ENCODE measurements at places on chromosomes 1 and 21.

GRCh38 chr1:68255301-68255700, 23.0 kb upstream of the WLS start:
- no peak for DNase-seq

DNA sequence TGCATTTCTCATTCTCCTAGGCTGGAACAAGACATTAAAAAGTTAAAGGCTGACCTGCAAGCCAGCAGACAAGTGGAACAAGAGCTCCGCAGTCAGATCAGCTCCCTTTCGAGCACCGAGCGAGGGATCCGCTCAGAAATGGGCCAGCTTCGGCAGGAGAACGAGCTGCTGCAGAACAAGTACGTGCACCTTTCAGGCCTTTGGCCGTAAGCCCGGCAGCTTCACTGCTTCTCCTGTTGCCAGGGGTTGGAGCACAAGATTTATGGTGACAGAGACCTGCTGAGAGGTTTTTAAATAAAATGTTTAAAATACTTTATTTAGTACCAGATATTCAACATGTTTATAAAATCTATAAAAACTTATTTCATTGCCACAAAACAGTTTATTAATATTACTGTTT, 53.4 kb downstream of the MACO1 start:
- DNase-seq: no peak

DNA sequence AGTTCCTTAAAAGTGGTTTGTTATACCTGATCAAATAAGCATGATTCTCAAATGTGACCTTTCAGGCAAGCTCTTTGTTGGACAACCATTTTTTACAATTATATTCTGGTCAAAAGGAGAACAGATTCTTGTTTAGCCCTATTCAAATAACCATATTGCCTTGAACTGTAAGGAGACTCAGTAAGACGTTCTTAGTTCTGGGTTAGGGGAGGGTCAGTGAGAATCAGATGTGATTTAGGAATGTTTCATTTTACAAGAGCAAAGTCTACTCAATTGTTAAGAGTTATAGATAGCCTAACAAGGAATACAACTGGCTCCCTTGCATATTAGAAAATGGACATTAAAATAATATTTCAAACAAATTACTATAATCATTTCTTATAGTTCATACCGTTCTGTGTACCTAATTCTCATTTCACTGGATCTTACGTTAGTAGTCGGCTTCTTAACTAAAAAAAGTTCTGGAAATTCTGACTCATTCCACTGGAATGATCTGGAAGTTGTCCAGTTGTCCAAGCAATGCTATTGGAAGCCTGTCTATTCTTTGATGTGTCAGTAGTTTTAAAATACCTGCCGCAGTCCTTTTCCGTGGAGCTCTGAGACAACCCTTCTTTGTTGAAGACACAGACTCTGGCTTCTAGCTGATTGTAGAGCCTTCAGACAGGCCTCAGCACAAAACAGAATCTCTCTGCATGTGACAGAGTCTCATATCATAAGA, 88.8 kb downstream of the MAST2 start:
- peak; percentile 80 for DNase-seq

DNA sequence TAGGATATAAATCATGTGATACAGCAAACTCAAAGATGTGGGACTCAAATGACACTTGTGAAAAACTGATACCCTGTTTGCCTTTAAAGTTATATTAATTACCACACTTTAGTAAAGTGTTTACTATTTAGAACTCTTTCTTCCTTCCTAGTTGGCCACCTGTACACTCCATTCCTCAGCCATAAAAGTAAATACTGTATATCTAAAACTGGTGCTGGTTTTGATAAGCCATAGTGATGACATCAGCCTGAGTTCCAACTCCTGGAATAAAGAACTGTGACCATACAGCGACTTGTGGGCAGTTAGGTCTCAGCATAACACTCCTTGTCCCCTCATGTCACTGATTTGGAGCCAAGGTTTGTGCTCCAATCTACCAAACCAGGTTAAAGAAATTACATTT, 2.8 kb downstream of the PTGER3 start:
- no peak for DNase-seq

All from fibroblast of skin of scalp (primary cell).